Immature natural killer cell (primary cell): ENCODE measurements at places on chromosomes 5 and 9. TPM values are rescaled to one million over a fixed set of nuclear protein-coding genes. Genes with fewer than 3 reads are reported as not detected.

GRCh38 chr5:149200355-149200754 is 59.1 kb downstream of the ABLIM3 start:
- no peak overlapping the region for H3K27ac ChIP-seq
- peaks cover 1% of the 10 kb centered on the region for H3K27me3 ChIP-seq
- no peaks in the 10 kb centered on the region for H3K36me3 ChIP-seq
- no peaks in the 10 kb centered on the region for H3K4me1 ChIP-seq
- DNase-seq = no peak

- peaks cover 66% of the 10 kb centered on the region for H3K36me3 ChIP-seq
- H3K27ac ChIP-seq = no peak overlapping the region
- no peak for DNase-seq
- no peak overlapping the region for H3K4me3 ChIP-seq
- H3K27me3 ChIP-seq = peaks cover 3% of the 10 kb centered on the region
- H3K4me1 ChIP-seq = peaks cover 6% of the 10 kb centered on the region
Observed at GRCh38 chr5:252546-252945, 18.9 kb upstream of the PDCD6 start.

Gene MAML1
- 1.5 TPM for polyA plus RNA-seq

- no peaks in the 10 kb centered on the region for H3K36me3 ChIP-seq
- no peak overlapping the region for H3K27ac ChIP-seq
- no peak for DNase-seq
Observed at GRCh38 chr9:133472277-133472645, 6.6 kb downstream of the SLC2A6 start.

- H3K36me3 ChIP-seq = no peaks in the 10 kb centered on the region
- DNase-seq = no peak
- H3K27ac ChIP-seq = no peak overlapping the region
- no peaks in the 10 kb centered on the region for H3K4me1 ChIP-seq
Observed at GRCh38 chr5:133230823-133231578, 179.2 kb downstream of the HSPA4 start.

DNA sequence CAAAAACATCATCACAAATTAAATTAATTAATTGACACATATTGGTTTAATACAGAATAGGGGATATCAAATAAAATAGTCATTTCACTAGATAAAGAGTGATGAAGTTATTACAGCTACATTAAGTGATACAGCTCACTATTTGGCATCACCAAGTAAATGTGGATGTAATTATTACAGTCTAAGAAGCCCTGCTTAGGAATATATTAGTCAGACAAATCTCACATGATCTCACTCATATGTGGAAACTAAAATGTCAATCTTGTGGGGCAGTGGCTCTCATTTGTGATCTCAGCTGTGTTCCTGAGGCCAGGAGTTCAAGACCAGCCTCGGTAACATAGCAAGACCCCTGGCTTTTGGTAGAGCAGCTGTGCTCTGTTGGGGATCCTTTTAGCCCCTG is 233.4 kb upstream of the RGMB start:
- DNase-seq = no peak
- H3K4me3 ChIP-seq = no peak overlapping the region
- H3K36me3 ChIP-seq = no peaks in the 10 kb centered on the region
- no peaks in the 10 kb centered on the region for H3K27me3 ChIP-seq
- no peaks in the 10 kb centered on the region for H3K4me1 ChIP-seq

GRCh38 chr9:132210472-132211145 is 48.8 kb downstream of the NTNG2 start:
- H3K27me3 ChIP-seq = no peaks in the 10 kb centered on the region
- no peak overlapping the region for H3K4me3 ChIP-seq
- no peaks in the 10 kb centered on the region for H3K36me3 ChIP-seq
- H3K4me1 ChIP-seq = no peaks in the 10 kb centered on the region
- no peak overlapping the region for H3K27ac ChIP-seq
- no peak for DNase-seq

Gene IL31RA
- not detected for polyA plus RNA-seq

GRCh38 chr5:133807348-133807747 is 161.1 kb downstream of the C5orf15 start:
- no peak for DNase-seq
- H3K36me3 ChIP-seq = no peaks in the 10 kb centered on the region
- peaks cover 4% of the 10 kb centered on the region for H3K27me3 ChIP-seq
- H3K4me3 ChIP-seq = no peak overlapping the region

- H3K4me1 ChIP-seq = no peaks in the 10 kb centered on the region
- H3K4me3 ChIP-seq = no peak overlapping the region
- H3K27ac ChIP-seq = no peak overlapping the region
Observed at GRCh38 chr9:100160021-100160420, 61.0 kb downstream of the INVS start.

GRCh38 chr9:16469184-16469583 is 401.3 kb downstream of the BNC2 start:
- H3K27me3 ChIP-seq = peaks cover 5% of the 10 kb centered on the region
- DNase-seq = no peak
- H3K4me1 ChIP-seq = peaks cover 8% of the 10 kb centered on the region
- H3K36me3 ChIP-seq = no peaks in the 10 kb centered on the region
- no peak overlapping the region for H3K27ac ChIP-seq

- H3K36me3 ChIP-seq = no peaks in the 10 kb centered on the region
- peaks cover 4% of the 10 kb centered on the region for H3K27me3 ChIP-seq
- H3K4me3 ChIP-seq = no peak overlapping the region
- H3K4me1 ChIP-seq = peaks cover 8% of the 10 kb centered on the region
- no peak overlapping the region for H3K27ac ChIP-seq
Observed at GRCh38 chr5:159463590-159464321, 133.5 kb upstream of the IL12B start.

Gene BTNL3
- not detected for polyA plus RNA-seq

DNA sequence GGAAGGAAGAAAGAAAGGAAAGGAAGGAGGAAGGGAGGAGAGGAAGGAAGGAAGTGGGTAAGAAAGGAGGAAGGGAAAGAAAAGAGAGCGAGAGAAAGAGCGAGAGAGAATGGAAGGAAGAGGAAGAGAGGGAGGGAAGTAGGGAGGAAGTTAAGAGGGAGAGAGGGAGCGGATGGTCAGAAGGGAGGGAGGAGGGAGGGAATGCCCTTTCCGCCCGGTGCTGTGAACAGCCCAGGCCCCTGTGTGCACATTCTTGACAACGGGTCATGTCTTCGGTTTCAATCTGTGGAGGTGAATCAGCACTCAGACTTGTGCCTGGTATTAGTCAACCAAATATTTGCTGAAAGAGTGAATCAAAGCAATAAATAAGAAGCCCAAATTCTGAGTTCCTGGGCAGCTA is 39.2 kb downstream of the PRUNE2 start:
- H3K27ac ChIP-seq = no peak overlapping the region
- DNase-seq = no peak
- no peaks in the 10 kb centered on the region for H3K4me1 ChIP-seq
- H3K36me3 ChIP-seq = no peaks in the 10 kb centered on the region
- H3K27me3 ChIP-seq = no peaks in the 10 kb centered on the region

DNA sequence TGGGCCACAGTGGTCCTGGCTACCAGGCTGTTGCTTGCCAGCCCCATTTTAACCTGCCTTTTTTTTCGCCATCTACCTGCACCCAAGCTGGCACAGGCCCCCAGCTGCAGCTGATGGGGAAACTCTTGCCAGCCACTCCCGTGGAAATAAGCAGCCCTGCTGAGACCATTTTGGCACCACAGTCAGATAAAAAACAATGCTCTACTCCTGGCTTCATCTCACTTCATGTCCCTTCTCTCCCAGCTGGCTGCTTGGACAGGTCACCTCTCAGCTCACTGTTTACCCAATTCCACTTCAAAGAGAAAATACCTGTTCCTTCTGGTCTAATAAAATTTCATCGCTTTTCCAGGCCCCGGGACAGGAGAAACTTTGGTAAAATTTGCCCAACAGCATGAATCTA is 322.6 kb upstream of the SLC30A5 start:
- no peak for DNase-seq
- H3K36me3 ChIP-seq = no peaks in the 10 kb centered on the region
- peaks cover 1% of the 10 kb centered on the region for H3K27me3 ChIP-seq
- H3K4me3 ChIP-seq = no peak overlapping the region

- no peak overlapping the region for H3K27ac ChIP-seq
- no peaks in the 10 kb centered on the region for H3K36me3 ChIP-seq
- no peak overlapping the region for H3K4me3 ChIP-seq
- H3K4me1 ChIP-seq = peaks cover 62% of the 10 kb centered on the region
- no peak for DNase-seq
Observed at GRCh38 chr9:132042324-132042723, 37.3 kb downstream of the MED27 start.

Gene AK8
- 1.9 TPM for polyA plus RNA-seq

Gene OLFML2A
- not detected for polyA plus RNA-seq

- no peaks in the 10 kb centered on the region for H3K4me1 ChIP-seq
- peaks cover 1% of the 10 kb centered on the region for H3K27me3 ChIP-seq
- no peak overlapping the region for H3K4me3 ChIP-seq
Observed at GRCh38 chr5:29148073-29148472, 2045.4 kb upstream of the CDH6 start.

DNA sequence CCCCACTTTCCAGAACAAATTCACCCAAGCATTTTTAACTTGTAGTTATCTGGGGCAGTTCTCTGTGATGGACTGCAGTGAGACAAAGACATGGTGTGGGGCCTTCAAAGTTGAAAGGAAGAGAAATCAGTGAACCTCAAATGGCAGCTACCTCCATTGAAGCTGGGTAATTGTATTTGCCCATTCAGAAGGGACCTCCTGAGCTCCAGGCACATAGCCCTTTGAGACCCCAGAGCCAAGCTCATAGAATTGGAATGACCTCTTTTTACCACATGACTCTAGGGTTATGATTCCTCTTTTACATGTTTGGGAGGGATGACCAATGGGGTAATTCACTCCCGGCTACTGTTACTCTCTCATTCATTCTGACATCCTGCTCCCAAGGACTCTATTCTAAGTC is 368.4 kb upstream of the ITGA1 start:
- H3K36me3 ChIP-seq = no peaks in the 10 kb centered on the region
- no peak overlapping the region for H3K4me3 ChIP-seq
- no peaks in the 10 kb centered on the region for H3K4me1 ChIP-seq
- no peak overlapping the region for H3K27ac ChIP-seq
- no peaks in the 10 kb centered on the region for H3K27me3 ChIP-seq

Gene IDNK
- 31.1 TPM for polyA plus RNA-seq

- no peak overlapping the region for H3K4me3 ChIP-seq
- no peaks in the 10 kb centered on the region for H3K36me3 ChIP-seq
- H3K27me3 ChIP-seq = peaks cover 20% of the 10 kb centered on the region
- peaks cover 3% of the 10 kb centered on the region for H3K4me1 ChIP-seq
Observed at GRCh38 chr9:95796029-95796428, 79.5 kb upstream of the ERCC6L2 start.

Gene PCDHGB6
- polyA plus RNA-seq = 0.38 TPM

Gene JADE2
- polyA plus RNA-seq = 23.0 TPM

Gene DRD1
- polyA plus RNA-seq = not detected

Gene LCN10
- not detected for polyA plus RNA-seq

DNA sequence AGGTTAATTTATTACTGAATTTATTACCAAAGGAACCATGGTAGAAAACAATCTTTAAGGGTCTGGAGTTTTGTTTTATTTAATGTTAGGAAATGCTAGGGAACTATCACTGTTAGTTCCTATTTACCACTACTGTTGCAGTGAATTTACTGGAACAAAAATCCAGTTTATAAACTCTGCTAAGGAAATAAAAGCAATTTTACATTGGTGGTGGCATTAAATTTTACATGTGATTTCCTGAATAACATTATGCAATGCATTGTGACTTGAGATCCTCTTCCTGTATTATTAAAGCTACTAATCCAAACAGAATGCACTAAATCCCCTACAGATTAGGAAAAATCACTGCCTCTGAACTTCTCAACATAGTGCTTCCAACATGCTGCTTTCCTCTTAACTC is 599.5 kb upstream of the PTGER4 start:
- no peaks in the 10 kb centered on the region for H3K4me1 ChIP-seq
- H3K27me3 ChIP-seq = no peaks in the 10 kb centered on the region
- H3K4me3 ChIP-seq = no peak overlapping the region
- no peak overlapping the region for H3K27ac ChIP-seq

Gene SHOC1
- not detected for polyA plus RNA-seq

Gene CER1
- not detected for polyA plus RNA-seq

Gene BAAT
- not detected for polyA plus RNA-seq

Gene TRIP13
- polyA plus RNA-seq = 2.1 TPM

DNA sequence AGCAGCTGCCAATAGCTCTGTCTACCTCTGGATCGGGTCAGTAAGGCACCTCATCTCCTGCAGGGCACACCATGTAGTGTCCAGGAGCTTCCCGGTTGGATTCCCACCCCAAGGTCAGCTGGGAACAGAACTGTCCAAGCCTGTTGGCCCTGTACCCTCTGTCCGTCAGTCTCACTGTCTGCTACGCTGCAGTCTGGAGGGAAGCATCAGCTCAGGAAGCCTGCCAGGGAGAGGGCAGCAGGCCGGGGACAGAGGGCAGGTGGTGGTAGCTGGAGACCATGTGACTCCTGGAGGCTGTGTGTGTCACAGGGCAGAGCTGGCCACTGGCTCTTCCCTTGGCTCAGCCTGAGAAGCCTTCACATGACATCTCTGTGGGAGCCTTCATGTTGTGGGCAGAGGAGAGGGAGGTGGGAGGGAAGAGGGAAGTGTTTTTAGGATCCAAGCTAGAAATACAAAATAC is 134.5 kb downstream of the SEC61B start:
- H3K36me3 ChIP-seq = no peaks in the 10 kb centered on the region
- H3K4me1 ChIP-seq = no peaks in the 10 kb centered on the region
- H3K27ac ChIP-seq = no peak overlapping the region
- H3K27me3 ChIP-seq = no peaks in the 10 kb centered on the region

Gene ANKRD20A1
- polyA plus RNA-seq = not detected

DNA sequence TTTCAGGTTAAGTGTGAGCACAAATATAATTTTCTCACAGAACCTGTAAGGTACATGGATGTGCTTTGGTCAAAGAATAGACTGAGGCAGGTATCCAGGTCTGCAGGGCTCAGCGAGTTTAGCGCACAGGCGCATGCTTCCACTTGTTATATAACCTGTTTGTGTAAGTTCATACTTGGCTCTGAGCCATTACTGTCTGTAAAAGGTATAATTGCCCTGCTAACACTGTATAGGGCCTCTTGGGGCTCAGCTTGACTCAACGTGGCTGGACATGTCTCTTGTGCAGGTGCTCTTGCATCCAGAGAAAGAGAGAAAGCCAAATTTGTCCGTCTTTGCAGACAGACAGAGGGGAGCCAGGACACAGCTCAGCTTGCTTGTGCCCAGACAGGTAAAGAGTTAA is 759.6 kb downstream of the MTRR start:
- no peak overlapping the region for H3K27ac ChIP-seq
- H3K36me3 ChIP-seq = no peaks in the 10 kb centered on the region
- no peak for DNase-seq
- peaks cover 2% of the 10 kb centered on the region for H3K27me3 ChIP-seq
- H3K4me1 ChIP-seq = no peaks in the 10 kb centered on the region
